Activated CD4-positive, CD25-positive, alpha-beta regulatory T cell treated with anti-CD3 and anti-CD28 coated beads, Interleukin-2, amount 50 U/mL, for 16 hours (primary cell): ENCODE measurements at places on chromosomes 6 and 20.
A peak's percentile ranks its signal among the peaks of the same experiment; 100 is the strongest.

GRCh38 chr20:24951536-24952083 is 2.5 kb downstream of the CST7 start:
- no peak for DNase-seq

- no peak for DNase-seq
These were observed 21.5 kb upstream of the HS3ST5 start for GRCh38 chr6:114364301-114364700.

DNA sequence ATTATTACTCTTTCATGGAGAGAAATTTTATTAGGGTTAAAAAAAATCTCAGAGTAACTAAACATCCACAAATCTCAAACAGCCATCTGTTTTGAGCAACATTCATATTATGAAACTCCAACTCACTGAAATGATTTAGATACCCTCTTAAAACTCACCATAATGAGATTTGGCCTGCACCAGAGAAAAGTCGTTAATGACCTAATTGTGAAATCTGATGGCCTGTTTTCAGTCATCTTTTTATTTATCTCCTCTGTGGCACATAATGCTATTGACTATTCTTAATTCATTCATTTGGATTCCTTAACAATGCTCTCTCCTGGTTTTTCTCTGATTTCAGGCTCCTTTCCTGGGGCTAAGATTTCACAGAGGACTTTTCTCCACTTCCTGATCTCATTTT is 192.7 kb downstream of the RNF144B start:
- DNase-seq = no peak

DNA sequence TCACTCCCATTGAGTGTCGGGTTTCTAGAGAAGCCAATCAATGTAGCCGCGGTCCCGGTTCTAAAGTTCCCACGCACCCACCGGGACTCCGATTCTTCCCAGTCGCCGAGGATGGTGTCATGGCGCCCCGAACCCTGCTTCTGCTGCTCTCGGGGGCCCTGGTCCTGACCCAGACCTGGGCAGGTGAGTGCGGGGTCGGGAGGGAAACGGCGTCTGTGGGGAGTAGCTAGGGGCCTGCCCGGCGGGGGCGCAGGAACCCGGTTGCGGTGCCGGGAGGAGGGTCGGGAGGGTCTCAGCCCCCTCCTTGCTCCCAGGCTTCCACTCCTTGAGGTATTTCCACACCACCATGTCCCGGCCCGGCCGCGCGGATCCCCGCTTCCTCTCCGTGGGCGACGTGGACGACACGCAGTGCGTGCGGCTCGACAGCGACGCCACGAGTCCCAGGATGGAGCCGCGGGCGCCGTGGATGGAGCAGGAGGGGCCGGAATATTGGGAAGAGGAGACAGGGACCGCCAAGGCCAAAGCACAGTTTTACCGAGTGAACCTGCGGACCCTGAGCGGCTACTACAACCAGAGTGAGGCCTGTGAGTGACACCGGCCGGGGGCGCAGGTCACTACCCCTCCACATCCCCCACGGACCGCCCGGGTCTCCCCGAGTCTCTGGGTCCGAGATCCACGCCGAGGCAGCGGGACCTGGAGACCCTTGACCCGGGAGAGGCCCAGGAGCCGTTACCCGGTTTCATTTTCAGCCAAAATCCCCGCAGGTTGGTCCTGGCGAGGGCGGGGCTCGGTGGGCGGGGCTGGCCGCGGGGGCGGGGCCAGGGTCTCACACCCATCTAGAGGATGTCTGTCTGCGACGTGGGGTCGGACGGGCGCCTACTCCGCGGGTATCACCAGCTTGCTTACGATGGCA is 35.2 kb upstream of the HLA-G start:
- peak; percentile 42 for DNase-seq

DNA sequence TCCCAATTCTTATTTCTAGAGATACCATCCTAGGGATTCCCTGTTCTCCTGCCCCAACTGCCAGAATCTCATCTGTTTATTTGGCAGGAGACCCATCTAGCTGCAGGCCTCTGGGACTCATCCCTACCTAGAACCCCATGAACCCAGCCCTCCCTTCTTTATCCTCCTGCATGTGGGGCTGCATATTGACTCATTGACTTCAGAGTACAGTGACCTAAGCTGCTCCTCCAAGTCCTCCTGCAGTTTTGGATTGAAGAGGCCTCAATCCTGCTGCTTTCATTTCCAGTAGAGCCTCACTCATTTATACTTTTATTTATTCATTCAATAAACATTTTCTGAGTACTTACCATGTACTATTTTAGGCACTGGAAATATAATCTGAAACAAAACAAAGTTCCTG is 11.6 kb downstream of the TMEM200A start:
- no peak for DNase-seq

DNA sequence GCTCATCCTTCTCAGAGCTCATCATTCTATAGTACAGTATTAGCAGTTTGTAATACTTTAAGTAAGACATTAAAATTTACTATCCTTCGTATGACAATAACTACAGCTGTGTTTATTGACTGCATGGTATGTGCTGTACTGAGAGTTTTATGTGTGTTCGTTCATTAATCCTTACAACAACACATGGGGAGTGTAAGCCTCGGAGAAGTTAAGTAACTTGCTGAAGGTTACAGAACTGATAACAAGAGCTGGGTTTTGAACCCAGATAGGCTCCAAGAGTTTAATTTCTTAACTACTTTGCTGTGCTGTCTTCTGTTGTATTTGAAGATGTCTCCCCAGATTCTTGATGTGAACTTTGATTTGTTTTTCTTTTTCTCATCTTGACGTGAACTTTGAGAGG is 23.7 kb downstream of the BRPF3 start:
- no peak for DNase-seq

- DNase-seq = no peak
These were observed 14.3 kb upstream of the TAGAP start for GRCh38 chr6:159059141-159059540.

DNA sequence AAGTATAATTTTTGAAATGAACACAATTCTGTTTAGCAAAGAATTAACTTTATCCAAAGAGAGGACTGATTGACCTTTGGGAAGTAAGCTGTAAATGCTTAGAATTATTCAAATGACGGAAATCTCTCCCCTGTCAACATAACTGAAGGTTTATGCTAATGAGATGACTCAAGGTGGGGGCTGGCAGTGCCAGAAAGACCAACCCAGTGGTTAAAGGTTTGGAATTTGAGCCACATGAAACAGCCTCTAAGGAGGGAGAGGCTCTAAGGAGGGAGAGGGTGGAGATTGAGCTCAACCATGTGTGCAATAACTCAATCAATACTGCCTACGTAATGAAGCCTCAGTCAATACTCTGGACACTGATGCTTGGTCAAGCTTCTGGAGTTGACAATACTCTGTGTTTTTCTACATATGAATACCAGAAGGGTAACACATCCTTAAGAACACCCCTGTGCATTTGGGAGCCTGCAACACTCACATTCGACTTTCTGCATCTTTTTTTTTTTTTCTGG is 123.4 kb upstream of the TENT5A start:
- DNase-seq = no peak

DNA sequence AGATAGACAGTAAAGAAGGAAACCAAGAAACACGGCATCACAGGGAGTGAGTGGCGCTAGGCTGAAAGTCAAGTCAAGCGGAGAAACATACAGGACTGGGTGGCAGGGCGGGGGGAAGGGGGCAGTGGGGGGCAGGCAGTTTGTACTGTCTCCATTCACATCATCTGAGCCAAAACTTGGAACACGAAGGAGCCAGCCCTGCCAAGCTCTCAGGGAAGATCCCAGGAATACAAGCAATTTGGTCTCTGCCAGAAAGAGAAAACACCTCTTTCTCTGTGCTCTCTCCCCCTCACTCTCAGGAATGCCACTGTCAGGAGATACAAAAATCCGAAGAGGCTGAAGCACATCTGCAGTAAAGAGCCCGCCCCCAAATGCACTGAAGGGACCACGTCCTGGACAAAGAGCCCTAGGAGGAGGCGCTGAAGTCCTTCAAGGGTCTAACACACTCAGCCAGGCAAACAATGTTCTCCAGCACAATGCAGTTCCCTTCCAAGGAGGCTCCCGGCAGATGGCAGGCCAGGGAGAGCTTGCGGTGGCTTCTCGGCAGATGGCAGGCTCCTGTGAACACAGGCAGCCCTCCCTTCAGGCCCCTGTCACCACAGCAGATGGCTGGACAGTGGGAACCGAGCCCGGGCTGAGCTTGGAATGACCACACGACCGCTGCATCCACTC is 90.0 kb downstream of the ATP9A start:
- no peak for DNase-seq

DNA sequence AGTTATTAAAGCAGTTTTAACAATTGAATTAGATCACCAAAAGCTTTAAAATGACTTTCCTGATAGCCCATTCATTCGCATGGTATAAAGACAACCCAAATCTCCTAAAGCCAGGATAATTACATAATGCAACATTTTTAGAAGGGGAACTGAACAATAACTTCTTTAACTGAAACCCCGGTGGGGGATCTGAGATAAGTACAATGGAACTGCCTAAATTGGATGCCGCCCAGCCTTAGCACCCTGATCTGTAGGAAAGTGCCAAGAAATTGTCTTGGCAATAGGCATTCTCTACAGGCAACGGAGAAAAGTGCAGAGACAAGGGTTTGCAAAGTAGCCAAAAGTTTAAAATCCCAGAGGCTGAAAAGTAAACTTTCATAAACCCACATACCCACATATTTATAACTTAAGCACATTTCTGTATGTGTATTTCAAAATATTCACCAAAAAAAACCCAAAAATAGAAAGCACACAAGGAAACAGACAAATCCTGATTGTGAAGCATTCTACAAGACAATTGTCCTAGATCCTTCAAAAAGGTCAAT is 98.8 kb upstream of the BEND6 start:
- DNase-seq = no peak

DNA sequence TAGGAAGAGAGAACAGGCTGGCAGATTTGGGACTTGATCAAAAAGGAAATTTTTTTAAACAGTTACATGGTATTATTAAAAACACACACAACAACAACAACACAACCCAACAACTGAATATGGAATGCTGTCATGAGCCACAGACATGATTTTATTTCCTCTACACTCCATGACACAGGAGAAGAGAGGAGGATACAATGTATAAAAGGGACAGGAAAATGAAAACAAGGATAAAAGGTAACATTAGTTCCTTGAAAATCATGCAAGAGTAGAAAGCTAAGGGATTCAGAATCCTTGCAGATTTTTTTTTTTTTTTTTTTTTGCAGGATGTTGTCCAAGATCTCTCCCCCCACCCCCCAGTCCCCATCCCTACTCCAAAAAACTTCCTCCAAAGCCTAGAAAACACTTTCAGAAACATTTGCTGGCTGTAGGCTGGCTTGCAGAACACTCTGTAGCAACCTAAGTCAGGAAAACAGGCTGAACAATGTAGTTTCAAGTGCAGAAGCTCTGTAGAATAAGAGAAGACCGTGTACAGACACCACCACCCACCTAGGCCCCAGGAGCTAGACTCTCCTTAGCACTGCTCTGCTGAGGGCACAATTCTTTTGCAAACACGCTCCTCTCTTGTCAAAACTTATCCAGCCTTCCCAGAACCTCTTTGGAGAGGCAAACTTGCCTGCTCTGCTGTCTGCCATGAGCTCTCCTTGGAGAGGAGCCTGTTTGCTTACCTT is 845 bp downstream of the ZMYND8 start:
- DNase-seq = no peak

- DNase-seq = no peak
These were observed 10.5 kb downstream of the SYTL3 start for GRCh38 chr6:158660333-158660754.

DNA sequence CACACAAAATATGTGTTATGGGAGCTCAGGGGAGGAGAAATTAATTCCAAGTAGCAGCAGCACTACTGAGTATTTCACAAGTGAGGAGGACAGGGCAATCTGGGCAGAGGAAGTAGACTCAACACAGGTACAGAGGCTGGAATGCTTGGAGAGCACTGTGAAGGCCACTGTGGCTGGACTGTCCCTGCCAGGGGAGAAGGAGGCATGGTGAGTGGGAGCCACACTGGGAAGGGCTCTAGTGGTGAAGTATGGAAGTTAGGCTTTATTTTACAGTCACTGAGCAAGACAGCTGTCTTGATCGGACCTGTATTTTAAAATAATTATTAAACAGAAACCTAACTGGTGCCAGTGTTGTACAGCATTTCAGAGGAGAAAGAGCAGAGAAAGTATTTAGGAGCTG is 28.8 kb downstream of the FAM229B start:
- DNase-seq = no peak

DNA sequence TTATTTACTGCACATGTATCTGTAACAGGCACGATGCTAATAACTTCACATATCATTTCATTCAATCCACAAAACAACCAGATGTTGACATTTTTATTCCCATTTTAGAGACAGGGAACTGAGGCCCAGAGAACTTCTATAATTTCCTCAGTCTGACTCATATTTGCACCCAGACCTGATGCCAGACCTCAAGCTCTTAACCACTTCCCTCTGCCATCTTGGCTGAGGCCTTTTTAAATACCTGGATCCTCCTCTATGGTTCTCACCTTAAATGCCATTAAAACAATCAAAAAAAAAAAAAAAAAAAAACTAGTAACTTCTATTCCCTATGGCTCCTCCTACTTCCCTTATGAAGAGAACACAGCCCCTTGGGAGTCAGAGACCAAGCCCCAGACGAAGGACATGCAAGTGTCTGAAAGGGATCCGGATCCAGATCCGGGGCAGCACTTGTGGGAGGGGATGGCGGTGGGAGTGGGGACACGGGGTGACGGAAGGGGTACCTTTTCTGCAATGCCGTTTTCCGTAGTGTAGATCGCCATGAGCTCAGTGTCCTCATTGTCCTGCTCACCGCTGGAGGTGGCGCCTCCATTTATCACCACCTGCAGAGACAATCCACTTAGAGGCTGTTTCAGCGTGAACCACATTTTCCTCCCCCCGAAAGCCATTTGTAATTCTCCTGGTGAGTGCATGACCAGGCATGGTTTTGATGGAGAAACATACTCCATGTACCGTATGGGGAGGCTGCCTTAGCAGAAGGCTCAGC is 88.7 kb downstream of the SLC23A2 start:
- DNase-seq = no peak

DNA sequence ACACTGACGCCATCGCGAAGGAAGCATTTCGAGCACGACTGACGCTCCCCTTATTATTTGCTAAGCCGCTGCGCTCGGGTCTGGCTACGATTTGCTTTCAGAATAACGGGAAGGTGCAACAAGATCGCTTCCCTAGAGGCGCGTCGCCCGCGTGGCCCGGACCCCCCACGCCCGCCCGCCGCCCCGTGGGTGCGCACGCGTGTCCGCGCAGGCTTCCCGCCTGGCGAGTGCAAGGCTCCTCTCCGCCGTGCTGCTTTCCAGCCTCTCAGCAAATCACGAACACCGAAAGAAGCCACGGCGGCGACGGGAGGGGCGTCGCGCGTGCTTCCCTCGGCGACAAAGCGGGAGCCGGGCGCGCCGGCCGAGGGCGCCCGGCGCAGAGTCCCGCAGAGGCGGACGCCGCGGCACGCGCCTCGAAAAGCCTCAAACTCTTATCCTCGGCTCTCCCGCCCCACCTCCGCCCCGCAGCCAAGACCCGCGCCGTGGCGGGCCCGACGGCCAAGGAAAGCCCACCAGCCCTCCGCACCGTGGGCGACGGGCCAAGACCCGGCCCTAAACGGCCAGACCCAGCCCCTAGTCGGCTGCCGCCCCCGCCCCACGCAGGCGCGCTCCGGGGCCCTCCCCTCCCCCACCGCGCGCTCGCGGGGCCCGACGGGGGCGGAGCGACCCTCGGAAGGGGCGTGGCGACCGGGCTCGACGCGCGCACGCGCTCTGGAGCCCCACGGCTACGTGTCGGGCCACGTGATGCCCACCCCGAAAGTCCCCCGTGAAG is 987 bp upstream of the QKI start:
- peak; percentile 83 for DNase-seq

- no peak for DNase-seq
These were observed 233.8 kb downstream of the LRFN2 start for GRCh38 chr6:40353197-40353966.
